CD4-positive, alpha-beta T cell treated with Interferon gamma for 1 hour (primary cell): ENCODE measurements at places on chromosomes 13 and 19.

- DNase-seq, result no peak
Measured at GRCh38 chr13:42047561-42048341, 697 bp upstream of the DGKH start.

GRCh38 chr19:38743394-38744297, 628 bp downstream of the CAPN12 start:
- no peak for DNase-seq

GRCh38 chr19:47284324-47284899, 9.7 kb downstream of the INAFM1 start:
- DNase-seq, result no peak

DNA sequence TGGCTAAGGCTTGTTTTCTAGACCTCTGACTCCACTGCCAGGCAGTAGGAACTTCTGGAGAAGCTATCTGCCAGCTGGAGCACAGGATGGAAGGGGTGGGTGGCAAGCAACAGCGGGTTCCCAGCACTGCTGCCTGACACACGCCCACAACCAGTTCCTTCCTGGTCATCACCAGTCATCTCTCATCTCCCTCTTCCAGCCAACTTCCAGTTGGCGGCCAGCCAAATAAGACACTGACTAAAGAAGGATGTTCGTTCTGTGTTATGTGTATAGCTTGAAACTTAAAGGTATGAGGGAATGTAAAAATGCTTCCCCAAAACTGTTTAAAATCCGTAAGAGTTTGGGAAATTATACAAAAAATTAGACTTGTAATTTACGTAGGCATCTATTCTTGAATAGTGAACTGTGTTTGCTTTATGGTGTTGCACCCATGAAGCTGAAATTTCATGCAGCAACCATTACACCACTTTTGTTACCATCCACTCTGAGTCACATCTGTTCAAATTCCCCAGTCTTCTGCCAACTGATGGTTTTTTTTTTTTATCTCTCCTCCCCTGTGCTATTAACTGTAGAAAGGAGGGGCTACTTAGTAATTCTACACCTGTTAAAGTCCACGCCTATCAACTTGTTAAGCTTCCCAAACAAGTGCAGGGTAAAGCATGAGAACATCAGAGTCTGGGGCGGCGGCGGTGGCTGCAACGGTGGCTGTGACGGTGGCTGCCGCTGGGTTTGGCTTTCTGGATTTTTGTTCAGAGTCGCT, 86.2 kb upstream of the FRY start:
- peak; percentile 57 for DNase-seq

- DNase-seq, result no peak
Measured at GRCh38 chr19:10998045-10998533, 37.3 kb downstream of the SMARCA4 start.

DNA sequence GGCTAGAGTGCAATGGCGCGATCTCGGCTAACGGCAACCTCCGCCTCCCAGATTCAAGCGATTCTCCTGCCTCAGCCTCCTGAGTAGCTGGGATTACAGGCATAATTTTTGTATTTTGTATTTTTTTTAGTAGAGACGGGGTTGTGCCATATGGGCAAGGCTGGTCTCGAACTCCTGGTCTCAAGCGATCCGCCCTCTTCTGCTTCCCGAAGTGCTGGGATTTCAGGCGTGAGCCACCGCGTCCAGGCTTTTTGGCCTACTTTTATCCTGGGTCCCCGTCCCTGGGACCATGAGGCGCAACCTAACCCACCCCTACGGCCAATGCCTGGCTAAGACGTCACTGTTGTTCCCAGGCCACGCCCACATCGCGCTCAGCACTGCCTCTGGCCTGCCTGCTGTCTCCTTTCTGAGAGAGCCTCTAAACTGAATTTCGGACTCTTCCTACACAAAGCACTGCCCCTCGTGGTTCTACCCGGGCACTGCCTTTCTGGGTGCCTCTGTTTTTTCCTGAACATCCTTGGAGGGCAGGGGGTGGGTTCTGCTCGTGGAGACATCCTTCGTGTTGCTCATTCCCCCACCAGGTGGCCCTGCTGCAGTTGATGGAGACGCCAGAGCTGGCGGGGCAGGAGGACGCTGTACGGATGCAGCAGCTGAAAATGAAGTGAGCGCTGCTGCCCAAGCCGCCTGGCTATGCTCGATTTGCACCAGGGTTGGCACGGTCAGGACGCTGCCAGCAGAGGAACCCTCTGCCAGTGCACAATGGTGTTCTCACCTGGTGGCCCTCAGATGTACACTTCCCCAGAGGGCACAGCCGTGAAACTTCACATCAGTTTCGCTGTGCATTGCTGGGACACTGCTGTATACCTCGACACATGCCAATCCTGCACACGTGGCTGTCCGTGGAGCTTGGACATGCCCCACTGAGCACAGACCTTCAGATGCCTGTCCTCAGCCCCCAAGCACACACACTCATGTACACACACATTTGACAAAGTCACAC, 2.0 kb downstream of the REX1BD start:
- DNase-seq, result peak; percentile 34

- no peak for DNase-seq
Measured at GRCh38 chr13:51579676-51580075, 4.6 kb upstream of the WDFY2 start.

- DNase-seq, result no peak
Measured at GRCh38 chr19:52297601-52298364, 814 bp downstream of the ZNF480 start.

DNA sequence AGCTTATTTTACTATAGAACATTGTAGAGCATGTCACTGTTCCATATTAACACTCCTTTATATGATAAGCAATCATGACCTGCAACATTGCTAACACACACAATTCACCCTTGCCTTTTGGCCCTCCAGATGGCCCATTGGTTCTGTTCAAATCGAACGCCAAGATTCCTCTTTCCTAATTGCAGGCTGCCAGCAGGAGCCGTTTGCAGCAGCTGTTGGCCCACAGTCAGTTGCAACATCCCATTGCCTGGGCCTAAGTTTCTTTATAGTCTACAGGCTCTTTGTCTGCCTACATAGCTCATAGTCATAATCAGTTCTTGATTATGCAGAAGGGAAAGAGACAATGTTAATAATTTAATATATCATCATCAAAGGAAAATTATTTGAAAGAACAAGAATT, 37.6 kb downstream of the KCTD12 start:
- no peak for DNase-seq

DNA sequence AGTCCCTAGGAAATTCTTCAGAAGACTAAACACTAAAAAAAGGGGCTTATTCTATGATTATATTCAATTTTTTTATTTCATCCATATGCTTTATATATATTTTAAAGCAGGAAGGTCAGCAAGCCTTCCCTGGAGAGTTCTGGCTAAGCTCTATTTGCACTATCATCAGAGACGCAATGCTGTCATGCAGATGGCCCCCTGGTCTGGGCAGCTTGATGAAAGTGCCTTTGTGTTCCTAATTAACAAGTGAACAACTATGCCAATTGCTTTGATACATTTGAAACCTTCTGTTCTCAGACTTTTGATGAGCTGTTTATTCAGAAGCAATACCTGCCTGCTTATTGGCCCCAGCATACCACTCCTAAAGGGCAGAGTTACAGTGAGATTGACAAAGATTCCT, 1344.6 kb downstream of the OLFM4 start:
- DNase-seq, result no peak

GRCh38 chr13:77919246-77919920, 752 bp upstream of the EDNRB start:
- no peak for DNase-seq
